ENCODE measurements at places on chromosomes 2 and 18.

- DNase-seq: peak; percentile 73
Measured at GRCh38 chr18:62523631-62524439, 1.0 kb downstream of the ZCCHC2 start.

DNA sequence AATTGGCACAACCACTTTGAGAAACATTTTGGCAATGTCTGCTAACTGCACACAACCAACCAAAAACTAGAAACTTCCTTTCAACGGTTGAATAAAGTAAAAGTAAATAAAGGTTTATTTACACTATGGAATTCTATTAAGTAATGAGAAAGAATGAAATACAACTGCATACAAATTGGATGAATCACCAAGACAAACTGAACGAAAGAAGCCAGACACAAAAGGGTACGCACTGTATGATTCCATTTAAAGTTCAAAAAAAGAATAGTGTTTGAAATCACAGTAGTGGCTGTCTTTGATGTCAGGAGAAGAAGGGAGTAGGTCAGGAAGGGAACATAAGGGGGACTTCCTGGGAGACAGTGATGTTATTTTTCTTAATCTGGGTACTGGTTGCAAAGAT, 46.5 kb upstream of the SULT1C3 start:
- DNase-seq: no peak

DNA sequence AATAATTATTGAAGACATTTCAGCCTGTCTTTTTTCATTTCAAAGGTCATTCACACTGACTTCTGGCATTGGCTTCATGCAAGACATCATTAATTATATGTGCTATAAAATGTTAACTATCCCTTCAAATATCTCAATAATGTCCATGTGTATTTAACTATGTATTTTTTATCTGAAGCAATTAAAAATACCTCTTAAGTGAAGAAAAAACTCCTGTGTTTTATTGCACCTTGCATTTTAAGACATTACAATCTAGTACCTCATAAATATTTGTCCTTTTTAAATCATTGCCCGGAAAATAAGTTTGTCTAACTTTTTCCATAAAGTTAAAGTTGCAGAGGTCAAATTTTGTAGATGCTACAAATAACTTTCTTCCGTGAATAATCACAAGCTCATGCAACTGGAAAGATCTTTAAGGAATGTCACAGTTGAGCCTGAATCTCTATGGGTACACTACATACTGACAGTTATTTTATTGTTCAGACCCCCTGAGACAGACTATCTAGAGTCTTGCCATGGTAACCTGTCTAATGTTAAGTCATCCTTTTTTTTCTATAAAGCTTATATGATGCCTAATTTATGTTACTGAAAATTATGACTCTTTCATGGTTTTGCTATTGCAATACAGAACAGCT, 38.4 kb upstream of the COBLL1 start:
- no peak for DNase-seq

- DNase-seq: peak; percentile 84
Measured at GRCh38 chr18:45589356-45590035, 25.8 kb upstream of the SLC14A2 start.

DNA sequence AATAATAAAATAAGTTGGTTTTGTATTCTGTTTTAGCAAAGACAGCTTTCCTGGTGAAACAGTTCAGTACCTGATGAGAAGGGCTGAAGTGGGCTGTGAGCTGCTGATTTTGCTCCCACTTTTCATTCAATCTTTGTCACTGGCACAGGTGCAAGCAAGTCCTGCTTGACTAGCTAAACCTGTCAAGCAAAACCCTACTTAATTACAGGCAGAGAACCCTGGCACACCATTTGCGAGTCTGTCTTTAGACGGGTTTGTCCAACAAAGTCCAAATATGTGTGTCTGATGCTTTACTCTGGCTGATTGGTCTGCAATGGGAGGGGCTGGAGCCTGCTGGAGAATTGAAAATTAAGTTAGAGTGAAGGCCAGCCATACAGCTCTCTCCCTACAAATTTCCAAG, 267.2 kb downstream of the EPHA4 start:
- DNase-seq: no peak

DNA sequence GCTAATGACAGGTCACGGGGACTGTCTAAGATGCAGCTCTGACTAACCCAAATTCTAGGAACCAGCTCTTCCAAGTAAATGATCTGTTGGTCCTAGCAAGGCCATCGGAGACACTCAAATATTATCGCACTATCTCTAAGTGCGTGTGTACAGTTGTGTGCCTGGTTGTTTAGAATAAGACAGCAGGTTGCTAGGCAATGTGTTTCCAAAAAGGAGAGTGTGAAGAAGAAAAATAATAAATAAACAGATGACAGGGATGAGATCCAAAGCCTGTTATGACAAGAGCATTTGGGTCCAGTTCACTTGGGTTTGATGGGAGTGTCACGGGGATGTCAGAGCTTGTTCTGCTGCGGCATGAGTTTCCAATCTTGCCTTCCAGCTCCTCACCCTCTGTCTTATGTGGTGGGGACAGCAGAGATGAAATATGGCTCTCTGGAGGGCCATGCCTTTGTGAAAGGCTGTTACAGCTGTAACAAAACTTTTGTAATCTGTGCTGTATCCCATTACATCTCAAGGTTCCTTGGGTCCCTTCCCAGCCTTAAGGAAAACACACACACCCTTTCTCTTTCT, 127.5 kb upstream of the TNP1 start:
- DNase-seq: no peak

- no peak for DNase-seq
Measured at GRCh38 chr2:70557171-70557838, 3.7 kb upstream of the TGFA start.

DNA sequence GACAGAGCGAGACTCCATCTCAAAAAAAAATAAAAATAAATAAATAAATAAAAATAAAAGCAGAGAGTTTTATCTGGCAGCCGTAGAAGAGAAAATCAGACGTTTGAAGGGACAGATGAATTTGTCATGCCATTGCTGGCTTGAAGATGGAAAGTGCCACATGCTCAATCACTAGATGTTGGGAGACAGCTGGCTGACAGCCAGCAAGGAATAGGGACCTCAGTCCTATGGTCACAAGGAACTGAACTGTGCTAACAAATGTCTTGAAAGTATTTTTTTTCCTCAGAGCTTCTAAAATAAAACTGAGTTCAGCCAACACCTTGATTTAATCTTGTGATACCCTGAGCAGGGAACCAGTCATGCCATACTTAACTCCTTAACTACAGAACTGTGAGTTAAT, 65.4 kb downstream of the DTNA start:
- DNase-seq: no peak

DNA sequence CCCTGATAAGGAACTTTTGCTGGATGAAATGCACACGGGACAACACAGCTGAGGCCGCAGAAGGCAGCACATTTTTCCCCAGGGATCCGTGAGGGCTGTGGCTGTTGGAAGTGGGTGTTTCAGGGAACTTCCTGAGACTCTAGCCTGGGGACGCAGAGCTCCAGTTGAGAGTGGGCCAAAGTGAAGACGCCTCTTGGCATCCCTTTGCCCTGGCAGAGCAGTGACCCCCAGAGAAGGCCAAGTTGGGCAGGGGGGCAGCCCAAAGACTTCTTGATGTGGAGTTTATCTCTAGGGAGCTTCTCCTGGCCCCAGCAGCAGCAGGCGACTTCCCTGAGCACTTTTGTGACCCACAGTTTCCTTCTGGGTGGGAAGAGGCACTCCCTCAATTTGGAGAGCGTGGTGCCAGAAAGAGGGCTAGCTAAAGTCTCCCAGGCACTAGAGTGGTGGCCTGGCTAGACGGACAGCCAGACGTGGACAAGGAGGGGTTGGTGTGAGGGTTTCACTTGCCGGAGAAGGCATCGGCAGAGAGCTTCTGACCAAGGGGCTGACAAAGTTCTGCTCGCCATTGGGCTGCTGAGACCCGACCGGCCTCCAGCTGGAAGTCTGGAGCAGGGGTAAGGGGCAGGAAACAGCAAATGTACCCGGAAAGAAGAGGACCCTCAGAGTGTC, 108.8 kb downstream of the ACKR3 start:
- DNase-seq: peak; percentile 23

DNA sequence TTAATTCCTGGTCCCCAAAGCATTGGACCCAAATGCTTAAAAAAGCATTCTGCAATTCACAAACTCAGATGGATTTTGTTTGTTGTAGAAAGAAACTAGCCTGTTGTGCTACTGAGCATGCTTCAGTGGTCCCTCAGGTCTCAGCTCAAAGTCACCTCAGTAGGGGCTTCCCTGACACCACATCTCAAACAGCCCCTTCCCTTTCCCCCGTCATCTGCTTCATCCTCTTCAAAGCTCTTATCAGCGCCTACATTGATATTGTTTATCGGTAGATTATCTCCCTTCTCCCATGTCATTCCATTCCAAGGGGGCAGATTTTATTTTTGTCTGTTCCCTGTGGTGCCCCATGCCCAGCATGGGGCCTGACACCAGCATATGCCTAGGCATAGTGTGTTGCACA, 172.9 kb downstream of the CELF4 start:
- DNase-seq: no peak

- DNase-seq: no peak
Measured at GRCh38 chr2:129296806-129297205, 682.7 kb upstream of the RAB6C start.

- no peak for DNase-seq
Measured at GRCh38 chr18:69840445-69840844, 107.2 kb downstream of the CD226 start.

DNA sequence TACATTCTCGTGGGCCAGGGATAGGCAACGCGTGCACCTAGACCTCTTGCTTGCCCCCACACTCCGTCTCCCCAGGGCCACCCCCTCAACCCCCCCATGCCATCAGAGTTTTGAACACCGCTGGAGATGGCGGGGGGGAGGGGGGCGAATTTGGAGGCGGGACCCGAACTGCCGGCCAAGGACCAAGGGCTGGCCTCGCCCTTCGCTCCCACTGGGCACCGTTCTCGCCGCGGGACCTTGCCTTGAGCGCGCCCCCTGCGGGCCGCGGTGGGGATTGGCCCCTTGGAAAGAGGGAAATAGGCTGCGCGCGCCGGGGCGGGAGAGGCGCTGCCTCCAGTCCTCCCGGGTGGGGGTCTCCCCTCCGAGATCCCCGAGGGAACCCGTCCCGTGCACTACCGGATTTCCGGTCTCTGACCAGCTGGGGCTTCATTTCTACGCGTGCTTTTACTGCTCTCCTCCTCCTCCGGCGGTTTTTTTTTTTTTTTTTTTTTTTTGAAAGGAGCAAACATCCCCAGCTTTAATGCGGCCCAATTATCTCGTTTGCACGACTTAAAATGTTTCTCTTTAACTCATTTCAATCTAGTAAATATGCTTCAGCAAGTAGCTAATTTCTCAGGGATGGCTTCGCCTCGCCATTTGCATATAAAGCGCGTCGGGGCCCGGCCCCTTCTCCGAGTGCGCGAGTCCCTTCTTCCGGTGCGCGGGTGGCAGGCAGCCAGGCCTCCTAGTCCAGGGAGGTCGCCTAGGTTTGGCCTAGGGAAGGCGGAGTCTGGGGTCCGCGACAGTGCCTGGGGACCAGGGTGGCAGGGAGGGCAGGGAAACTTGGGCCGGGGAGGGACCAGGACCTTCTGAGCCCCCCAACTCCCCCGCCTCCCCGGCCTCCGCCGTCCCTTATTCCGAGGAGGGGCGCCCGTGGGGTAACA, 10.0 kb upstream of the GBX2 start:
- DNase-seq: no peak

DNA sequence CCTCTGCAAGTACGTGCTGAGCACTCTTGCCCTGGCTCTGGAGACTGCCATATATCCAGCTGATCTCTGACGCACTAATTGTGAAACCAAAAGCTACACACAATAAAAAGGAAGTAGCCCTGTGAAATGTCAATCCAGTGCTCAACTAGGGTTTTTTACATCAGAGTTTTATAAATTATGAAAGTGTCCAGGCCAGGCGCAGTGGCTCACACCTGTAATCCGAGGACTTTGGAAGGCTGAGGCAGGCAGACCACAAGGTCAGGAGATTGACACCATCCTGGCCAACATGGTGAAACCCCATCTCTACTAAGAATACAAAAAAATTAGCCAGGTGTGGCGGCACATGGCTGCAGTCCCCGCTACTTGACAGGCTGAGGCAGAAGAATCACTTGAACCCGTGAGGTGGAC, 24.5 kb upstream of the PEX13 start:
- DNase-seq: no peak

DNA sequence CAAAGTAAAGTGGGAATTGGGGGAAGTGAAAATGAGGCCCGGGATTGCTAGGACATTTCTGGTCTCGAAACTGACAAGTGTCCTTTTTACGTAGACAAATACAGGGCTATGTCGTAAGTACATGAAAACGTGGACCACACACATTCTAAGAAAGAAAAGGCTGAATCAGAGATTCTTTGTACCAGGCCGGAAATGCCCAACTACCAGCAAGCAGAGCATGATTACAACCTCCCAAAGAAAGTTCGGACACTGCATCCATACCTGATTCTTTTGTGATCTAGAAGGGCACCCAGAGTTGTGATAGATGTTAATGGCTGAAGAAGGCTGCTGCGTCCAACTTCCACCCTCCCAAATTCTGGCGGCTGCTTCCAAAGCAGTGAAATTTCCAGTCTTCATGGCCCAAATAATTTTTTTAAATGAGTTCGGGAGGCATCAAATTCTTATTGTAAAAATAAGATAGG, 1.7 kb downstream of the RBMS1 start:
- no peak for DNase-seq

DNA sequence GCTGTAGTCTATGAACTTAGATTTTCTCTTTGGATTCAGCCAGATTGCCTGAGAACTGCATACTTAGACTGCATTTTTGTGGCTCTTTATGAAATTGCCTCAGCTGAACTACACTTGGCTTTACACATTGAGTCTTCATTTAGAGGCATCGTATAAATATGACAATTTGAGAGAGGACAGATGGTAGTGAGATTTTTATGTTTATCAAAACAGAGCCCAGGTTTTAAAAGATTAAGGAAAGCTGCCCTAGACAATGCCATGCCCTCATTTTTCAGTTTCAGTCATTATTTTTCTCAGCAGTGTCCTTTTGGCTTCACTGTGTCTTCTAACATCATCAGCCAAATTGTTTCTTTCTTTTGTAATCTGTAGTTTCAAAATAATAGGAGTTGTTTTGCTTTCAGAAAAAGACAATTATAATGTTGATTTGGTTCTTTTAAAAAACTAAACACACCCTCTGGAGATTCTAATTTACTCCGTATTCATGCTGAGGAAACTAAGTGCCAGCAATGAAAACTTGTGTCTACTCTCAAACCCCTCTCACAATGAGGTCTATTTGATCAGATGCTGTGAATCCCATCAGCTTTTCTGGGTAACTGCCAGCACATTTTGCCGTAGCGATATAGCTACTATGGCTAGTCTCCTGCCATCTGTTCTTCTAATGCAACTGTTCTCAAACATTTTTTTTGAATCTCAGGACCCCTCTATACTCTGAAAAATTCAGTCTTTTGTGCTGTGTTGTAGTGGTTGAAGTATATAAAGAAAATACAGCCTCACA, 46.2 kb downstream of the TWSG1 start:
- no peak for DNase-seq

DNA sequence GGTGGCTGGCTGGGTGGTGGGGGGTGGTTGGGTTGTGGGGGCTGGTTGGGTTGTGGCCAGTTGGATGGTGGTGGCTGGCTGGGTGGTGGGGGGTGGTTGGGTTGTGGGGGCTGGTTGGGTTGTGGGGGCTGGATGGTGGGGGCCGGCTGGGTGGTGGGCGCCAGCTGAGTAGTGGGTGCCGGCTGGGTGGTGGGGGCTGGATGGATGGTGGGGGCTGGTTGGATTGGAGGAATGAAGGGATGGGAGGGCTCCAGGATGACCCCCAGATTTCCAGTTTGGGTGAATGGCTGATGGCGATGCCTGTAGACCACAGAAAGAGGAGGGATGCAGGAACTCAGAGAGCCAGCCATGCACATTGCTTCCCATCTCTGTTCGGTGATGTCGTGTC, 26.8 kb upstream of the GPR17 start:
- no peak for DNase-seq
